ENCODE measurements at places on chromosomes 5 and 9.

- no peak for DNase-seq
Measured at GRCh38 chr5:149912226-149912871, 32.2 kb downstream of the PDE6A start.

- DNase-seq, result no peak
Measured at GRCh38 chr5:5141339-5141599, 1.1 kb downstream of the ADAMTS16 start.

GRCh38 chr9:113997610-113998009, 80.5 kb downstream of the AMBP start:
- DNase-seq, result peak; percentile 33

DNA sequence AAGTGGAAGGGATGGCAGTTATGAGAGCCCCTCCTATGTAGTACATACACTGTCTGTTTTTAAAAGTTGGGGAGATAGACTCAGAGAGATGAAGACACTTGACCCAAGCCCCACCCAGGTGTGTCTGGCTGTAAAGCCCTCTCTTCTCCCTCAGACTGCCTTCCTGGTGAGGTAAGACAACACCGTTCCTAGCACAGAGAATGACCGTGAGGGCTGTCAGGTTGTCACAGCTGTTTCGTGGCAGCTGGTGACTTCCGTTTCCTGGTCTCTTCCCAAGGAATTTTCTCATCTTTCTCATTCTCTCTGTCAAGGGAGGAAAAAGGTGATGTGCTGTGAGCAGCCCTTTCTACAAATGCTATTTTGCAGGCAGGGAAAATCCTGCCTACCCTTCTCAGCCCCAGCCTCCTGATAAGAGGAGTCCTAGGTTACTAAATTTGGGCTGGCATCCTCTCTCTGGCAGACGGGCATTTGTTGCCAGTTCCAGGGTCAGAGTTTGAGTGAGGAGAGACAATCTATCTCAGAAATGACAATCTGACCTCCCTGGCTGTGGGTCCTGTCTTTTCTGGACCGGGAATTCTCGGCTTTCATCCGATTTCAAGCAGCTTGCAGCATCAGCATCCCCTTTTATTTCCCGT, 263.5 kb upstream of the PANK3 start:
- no peak for DNase-seq

DNA sequence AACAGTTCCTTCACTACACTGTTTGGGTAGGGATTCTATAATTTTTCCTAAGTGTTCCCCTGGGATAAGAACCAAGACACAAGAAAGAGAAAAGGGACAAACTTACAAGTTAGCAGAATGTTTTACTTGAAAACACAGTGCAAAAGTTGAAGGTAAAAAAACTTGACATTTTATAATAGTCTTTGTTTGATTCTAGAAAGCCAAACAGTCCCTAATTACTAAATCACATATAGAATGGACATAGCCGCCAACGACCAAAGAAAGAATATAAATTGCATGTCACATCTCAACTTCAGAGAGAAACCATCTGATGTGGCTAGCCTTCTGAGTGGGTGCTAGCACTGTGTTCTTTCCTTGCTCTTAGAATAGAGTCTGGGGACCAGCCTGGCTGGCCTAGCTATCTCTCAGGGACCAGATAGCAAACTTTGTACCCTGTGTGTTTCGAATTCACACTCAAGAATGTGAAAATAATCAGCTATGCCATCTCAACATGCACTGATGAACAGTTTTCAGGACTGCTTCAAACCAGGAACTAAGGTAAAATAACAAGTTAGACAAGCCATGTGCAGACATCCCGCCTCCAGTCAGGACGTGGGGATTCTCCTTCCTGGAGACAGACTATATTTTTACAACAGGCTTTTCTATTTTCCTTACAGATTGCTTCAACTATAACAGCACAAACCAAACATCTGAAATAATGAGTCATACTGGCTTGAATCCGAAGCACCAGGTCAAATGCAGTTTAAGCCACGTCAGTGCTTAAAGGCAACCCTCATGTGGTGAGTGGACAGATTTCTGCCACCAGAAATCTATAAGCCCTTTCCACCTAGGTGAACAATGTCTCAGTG, 53.7 kb downstream of the LHFPL2 start:
- no peak for DNase-seq

DNA sequence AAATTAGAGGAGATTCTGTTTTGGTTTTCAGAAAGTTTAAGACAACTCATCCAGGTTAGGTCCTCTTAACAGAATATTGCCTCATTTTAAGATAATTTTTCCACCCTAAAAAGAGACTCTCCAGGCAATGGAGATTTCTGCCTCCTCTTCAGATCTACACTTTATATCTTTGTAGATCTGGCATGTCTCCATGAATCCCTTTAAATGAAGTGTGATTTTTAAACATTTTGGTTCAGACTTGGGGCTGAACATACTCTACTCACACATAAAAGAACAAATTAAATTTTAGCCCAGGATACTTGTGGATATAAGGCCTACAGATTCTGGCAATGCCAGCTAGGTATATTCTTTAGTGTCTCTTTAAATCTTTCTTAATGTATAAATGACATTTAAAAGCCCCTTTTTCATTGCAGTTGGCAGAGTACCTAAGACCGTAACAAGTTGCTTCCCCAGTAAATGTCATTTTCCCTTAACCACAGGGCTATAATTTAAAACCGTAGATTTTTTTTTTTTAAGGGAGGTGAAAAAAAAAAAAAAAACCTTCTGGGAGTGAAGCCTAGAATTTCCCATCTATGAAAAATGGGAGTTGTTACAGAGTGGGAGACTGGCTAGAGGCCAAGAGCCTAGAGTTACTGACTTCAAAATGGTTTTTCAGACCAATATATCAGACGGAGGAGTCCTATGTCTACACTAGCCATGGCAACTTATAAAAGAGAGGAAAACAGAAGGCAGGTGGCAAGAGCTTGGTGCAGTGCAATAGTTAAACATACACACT, 207.8 kb upstream of the TARS1 start:
- no peak for DNase-seq

DNA sequence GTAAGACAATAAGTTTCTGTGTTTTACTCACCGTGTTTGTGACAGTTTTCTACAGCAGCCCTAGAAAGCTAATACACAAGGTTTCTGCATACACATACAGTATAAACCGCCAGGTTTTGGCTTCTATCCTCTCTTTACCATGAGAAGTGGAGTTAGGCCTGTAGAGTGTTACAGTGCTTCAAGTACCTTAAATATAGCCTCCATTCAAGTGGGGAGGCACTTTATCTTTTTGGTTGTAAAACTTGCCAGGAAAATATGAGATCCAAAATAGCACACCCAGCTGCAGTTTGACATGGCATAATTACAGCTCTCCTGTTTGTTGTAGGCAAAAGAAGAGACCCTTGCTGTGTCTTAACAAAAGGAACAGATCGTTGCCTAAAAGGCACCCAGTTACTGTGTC, 90.3 kb upstream of the PTPN3 start:
- no peak for DNase-seq

- DNase-seq, result no peak
Measured at GRCh38 chr5:129440424-129440823, 19.7 kb upstream of the ADAMTS19 start.

GRCh38 chr5:173680660-173681242, 64.3 kb upstream of the BOD1 start:
- no peak for DNase-seq

DNA sequence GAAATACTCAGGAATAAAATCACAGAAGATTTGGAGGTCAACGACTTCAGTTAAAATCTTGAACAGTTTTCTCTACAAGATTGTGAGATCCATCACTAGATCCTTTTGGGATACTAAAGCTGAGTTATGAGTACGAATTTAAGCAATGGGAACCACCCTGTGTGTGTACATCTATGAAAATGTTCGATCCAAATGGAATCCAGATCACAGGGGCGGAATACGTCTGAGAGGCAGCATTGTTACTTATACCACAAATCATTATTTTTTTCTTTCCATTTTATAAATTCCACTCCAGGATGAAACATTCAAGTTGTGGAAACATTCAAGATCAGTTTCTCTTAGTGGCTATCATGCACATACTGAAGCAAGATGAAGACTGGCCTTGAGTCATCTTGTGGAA, 239.3 kb upstream of the PAPPA start:
- no peak for DNase-seq

DNA sequence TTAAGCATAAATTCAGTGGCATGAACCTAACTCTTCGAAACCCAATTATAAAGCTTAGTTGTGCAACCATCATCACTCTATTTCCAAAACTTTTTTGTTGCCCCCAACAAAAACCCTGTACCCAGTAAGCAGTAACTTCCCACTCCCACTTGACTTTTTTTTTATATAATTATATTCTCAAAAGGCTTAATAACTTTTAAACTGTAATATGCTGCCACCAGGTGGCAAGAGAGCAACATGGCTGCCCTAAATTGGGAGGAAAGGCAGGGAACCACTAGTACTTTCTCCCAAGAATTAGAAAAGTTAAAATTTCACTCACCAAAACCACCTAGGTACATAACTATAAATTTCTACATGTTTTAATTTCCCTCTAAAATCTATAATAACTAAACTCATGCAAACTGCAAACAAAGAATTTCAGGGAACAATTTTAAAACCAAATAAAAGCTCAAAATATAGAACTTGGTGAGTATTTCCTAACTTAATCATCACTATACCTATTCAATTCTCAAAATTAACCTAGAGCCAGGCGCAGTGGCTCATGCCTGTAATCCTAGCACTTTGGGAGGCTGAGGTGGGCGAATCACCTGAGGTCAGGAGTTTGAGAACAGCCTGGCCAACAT, 50.2 kb upstream of the RNF38 start:
- DNase-seq, result no peak

DNA sequence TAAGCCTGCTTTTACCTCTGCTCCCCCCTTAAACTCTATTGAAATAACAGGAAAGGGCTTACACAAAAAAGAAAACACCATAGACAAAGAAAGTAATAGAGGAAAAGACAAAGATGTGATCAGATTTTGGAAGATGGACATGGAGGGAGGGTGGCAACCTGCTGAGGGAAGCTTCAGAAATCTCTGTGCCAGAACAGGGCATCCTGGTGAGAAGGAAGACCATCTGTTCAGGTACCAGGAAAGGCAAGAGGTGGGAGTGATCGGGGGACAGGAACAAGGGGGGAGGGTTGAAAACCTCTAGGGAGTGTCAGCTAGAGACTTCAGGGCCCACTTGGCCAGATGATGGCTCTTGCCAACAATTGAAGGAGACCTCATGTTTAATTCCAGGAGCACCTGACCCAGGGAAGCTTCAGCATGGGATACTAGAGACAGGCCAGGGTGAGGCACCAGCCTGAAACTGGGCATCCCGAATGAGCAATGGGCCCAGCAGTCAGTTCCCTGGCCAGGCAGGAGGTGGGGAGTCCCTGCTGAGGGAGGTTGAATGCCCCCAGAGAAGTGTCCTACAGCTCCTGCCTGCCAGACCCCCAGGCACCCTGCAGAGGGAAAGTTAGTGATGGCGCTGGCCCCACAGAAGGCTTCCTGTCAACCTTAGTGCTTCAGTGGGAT, 8.2 kb downstream of the SQSTM1 start:
- no peak for DNase-seq

DNA sequence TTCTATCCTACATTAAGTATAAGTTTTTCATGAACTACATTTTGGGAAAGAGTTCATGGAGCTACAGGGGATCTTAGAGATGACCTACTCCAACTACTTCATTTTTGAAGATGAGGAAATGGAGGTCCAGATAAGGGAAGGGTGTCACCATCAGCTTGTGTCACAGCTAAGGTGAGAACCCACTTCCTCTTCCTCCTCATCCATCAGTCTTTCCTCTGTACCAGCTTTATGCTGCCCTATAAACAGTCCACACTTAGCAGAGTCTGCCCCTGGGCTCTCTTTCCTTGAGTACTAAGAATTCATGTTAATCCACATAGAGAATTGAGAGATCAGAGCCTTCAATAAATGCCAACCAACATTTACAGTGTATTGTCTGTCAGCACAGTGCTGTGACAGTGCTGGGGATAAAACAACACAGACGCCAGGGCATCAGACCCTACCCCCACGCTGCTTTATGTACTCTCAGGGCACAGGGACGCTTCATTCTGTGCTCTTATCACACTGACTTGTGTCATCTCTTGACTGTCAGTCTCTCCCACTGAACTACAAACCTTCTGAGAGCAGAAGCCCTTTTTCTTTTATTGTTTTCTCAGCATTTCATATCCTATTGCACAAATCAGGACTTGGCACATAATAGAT, 22.1 kb downstream of the ADRB2 start:
- no peak for DNase-seq

- DNase-seq, result no peak
Measured at GRCh38 chr9:95584176-95584575, 67.4 kb upstream of the PTCH1 start.

DNA sequence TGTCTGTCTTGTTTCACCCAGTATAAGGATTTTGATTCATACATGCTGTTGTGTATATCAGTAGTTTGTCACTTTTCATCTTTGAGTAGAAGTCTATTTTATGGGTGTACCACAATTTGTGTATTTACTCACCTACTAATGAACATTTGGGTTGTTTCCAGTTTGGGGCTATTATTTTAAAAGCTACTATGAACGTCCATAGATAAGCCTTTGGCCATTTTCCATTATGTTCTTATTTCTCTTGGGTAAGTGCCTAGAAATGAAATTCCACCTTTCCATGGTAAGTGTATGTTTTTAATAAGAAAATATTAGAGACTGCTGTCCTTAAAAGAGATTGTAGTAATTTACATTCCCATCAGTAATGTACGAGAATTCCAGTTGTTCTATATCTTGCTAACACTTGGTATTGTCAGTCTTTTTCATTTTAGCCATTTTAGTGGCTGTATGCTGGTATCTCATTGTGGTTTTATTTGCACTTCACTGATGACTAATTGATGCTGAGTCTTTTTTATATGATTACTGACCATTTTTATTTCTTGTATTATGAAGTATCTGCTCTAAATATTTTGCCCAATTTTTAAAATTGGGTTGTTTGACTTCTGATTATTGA, 17.9 kb upstream of the PDE8B start:
- DNase-seq, result no peak

All from activated effector memory CD4-positive, alpha-beta T cell treated with anti-CD3 and anti-CD28 coated beads, Interleukin-2, amount 50 U/mL, for 16 hours (primary cell).